ENCODE measurements at places on chromosomes 16 and 17.

- no peak for DNase-seq
Measured at GRCh38 chr17:27236717-27237315, 57.1 kb upstream of the WSB1 start.

- no peak for DNase-seq
Measured at GRCh38 chr17:42980274-42980765, at the start of gene RUNDC1. RUNDC1 (plus strand) TSS chr17:42980565; CDS start chr17:42980577, 12 bp downstream.

- no peak for DNase-seq
Measured at GRCh38 chr17:36196131-36196486, 449 bp downstream of the CCL3L1 start.

GRCh38 chr16:11630046-11630767, 38.0 kb upstream of the SNN start:
- no peak for DNase-seq

DNA sequence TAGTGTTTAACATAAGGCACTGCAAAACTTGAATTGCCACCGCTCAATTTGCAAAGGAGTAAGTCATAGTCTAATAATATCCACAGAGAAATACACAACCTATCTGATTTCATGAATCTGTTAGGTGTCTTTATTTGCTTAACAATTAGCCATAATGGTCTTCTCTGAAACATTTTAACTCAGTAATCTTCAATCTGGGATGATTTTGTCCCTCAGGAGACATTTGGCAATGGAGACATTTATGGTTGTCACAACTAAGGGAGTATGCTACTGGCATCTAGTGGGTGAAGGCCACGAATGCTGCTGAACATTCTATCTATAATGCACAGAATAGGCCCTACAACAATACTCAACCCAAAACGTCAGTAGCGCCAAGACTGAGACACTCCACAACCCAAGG, 4.3 kb downstream of the UBE2G1 start:
- DNase-seq = peak; percentile 96

DNA sequence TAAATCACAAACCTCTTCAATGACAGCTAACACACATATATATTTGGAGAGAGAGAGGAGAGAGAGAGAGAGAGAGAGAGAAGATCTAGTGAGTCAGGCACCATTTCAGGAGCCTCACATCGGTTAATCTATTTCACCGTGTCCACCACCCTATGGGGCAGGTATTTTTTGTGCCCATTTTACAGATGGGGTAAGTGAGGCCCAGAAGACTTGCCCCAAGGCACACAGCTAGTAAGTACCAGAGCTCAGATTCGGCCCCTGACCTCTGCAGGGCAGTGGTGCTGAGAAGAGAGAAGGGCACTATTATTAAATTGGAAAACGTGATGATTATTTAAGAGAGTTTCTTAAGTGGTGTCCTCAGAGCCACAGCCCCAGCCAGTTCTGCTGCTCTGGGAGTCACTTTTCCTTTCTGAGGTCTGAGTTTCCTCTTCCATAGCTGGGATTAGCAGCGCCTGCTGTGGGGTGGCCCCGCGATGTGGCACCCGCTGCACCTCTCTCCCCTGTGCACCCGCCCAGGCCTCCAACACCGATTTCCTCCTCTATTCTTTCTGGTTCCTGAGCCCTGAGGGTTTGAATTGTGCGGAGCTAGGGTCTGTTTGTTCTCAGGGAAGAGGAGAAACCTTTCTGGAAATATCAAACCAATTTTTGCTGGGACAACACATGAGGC, 303.9 kb downstream of the IRF8 start:
- DNase-seq = no peak

- no peak for DNase-seq
Measured at GRCh38 chr16:3963203-3963602, 82.7 kb upstream of the CREBBP start.

DNA sequence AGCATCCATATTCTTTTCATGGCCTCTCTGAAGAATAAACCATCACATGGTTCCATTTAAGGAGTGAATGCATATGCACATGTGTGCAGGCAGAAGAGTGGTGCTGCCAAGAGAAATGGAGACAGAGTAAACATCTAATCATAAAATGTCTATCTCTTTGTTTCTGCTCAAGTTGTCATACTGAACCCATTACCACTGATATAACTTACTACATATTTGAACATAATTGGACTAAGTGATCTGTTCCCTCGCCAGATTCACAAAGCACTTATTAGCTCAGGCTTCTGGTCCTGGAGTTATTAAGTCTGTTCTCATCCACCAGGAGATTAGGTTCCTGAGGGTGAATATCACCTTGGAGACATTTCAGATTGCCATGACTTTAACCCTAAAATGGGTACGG, 72.3 kb upstream of the XYLT1 start:
- no peak for DNase-seq

DNA sequence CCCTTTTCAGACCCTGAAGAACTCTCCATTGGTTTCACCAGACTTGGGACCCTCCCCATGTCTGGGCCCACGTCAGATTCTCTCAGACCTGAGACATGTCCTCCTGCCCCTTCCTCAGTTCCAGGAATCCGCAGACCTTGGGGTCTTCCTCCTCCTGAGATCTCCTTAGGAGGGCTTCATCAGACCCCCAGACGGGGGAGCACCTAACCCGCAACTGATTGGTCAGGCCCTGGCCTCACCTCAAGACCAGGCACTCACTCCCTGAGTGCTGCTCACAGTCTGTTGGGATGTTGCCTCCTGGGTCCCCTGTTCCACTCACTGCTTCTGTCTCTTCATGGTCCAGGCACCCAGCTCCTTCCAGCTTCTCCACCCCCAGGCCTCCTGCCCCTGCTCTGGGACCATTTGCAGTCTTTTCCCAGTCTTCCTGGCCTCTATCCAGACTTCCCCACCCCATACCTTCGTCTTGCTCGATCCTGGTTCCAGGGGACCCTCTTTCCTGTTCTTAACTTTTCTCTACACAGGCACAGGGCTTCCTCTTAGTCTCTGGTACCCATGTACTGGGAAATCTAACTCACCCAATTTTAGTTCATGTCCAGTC, 1.2 kb downstream of the GID4 start:
- DNase-seq = no peak

- no peak for DNase-seq
Measured at GRCh38 chr17:1714427-1714979, 4.3 kb upstream of the TLCD2 start.

DNA sequence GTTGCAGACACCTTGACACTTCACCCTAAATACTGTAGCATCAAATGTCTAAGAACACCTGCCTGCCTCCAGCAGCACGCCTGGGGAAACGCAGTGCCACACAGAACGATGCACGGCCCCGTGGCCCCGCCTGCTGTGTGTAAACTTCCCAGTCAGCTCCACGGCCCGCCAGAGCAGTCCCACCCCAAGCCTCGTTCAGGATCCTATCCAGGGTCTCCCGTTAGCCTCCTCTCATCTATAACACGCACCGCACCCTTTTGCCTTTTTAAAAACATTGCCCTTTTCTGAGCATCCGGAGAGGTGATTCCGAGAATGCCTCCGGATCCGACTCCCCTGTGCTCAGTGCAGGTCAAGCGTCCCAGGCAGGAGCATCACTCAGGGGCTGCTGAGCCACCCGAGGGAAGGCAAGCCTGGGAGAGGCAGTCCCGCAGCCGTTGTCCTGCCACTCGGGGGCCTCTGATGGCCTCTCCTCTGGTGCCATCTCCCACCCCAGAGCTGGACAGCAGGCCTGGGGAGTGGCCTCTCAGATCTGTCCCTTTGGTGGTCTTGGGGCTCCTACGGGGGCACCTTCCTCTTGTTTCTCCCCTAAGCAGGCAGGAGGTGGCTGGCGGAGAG, 37.9 kb upstream of the SLC38A10 start:
- no peak for DNase-seq

GRCh38 chr17:7476951-7477350, 2.5 kb downstream of the ZBTB4 start:
- DNase-seq = no peak

DNA sequence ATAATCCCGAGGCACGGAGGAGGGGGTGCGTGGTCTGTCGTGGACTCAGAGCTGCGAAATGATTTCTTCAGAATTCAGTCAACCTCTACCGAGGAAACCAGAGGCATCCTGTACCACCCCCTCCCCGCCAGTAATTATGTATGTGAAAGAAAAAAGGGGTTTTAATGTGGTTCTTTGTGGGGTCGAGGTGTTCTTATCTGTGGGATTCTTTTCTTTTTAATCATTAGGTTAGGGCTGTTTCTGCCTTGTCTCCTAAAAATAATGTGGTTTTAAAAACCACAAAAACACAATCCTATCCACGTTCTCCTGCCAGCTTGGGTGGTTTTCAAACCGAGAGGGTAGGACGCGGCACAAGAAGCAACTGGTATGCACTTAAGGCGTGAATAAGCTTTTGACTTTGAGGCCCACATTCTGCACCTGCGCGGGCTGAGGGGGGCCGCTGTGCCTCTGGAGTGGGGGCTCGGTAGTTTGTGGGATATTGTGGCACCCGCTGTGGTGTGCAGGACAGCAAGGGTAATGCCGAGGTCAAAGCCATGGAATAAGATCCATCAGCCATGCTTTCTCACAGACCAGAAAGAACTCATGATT, 1.0 kb downstream of the SLC47A1 start:
- DNase-seq = no peak

DNA sequence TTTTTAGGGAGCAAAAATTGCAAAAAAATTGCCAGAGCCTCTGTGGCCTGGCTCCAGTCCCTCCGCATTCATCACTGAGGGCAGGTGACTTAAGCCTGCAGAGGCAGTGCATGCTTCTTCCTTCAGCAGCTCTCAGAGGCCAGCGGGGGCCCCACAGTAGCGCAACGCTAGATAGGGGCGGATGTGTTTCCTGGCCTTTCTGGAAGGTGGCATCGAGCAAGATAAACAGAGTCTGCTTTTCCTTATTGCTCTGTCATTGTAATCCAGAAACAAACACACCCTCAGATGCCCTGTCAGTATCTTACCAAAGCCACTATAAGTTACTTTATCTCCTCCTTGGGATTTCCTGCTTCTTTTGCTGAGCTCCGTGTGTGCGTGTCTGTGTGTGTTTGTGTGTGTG, 75.5 kb upstream of the IRX6 start:
- DNase-seq = no peak

DNA sequence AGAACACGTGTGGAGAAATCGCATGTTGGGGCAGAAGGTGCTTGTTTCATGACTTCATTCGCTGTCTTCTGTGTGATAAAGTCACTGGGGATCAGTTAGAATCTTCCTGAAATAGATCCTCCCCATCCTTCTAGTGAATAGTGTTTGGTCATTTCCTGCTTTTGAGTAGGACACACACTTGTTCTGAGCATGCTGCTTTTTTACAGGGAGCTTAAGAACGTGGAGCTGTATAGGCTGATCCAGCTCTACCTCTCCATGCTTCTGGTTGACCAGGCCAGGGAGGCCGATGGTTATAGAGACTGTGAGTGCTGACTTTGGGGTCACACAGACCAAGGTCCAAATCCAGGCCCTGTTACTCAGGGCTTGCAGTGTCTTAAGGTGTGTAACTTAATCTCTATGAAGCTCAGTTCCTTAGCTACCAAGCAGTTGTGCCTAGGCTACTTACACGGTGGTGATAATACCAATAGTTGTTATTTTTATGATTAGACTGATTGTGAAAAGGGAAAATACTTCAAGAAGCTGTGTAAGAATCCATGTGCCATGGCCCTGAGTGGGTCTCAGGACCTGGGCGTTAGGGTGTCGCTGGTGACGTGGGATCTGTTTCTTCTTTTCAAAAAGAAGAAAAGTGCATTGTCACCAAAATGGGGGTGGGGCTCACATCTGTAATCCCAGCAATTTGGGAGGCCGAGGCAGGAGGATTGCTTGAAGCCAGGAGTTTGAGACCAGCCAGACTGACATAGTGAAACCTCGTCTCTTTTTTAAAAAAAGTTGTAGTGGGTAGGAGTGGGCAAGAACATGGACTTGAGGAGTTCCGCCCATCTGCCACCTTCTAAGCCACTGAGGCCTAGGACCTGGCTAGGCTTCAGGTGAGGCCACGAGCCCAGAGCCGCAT, 64.1 kb upstream of the LGALS9 start:
- no peak for DNase-seq

GRCh38 chr16:69893106-69893505, 58.0 kb upstream of the CLEC18A start:
- no peak for DNase-seq

GRCh38 chr16:24854607-24855171, 8.9 kb downstream of the SLC5A11 start:
- no peak for DNase-seq

- no peak for DNase-seq
Measured at GRCh38 chr16:84059946-84060901, 17.6 kb upstream of the SLC38A8 start.
